ENCODE measurements at places on chromosomes 11 and 22.

- no peak overlapping the region for H3K27ac ChIP-seq
- H3K36me3 ChIP-seq: no peaks in the 10 kb centered on the region
- H3K4me1 ChIP-seq: no peaks in the 10 kb centered on the region
- no peak overlapping the region for H3K4me3 ChIP-seq
- peaks cover 3% of the 10 kb centered on the region for H3K27me3 ChIP-seq
Measured at GRCh38 chr11:129785383-129786111, 30.1 kb upstream of the TMEM45B start.

DNA sequence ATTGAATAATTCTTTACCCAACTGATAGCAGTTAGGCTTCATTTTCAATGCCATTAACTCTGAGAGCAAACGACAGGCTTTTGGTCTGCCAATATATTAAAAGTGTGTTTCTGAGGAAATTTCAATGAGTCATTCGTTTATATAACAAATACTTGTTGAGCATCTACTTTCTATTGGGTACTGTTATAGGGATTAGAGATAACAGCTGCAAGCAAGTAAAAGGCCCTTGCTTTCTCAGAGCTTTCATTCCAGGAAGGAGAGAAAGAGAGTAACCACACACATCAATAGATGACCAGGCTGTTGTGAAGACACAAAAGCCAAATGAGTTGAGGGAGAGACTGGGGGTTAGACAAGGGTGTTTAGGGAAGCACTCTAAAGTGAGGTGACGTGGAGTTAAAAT, 35.7 kb downstream of the CD44 start:
- H3K27me3 ChIP-seq: no peaks in the 10 kb centered on the region
- peak; percentile 36 for DNase-seq
- H3K4me3 ChIP-seq: no peak overlapping the region
- peaks cover 23% of the 10 kb centered on the region for H3K4me1 ChIP-seq
- H3K27ac ChIP-seq: no peak overlapping the region

DNA sequence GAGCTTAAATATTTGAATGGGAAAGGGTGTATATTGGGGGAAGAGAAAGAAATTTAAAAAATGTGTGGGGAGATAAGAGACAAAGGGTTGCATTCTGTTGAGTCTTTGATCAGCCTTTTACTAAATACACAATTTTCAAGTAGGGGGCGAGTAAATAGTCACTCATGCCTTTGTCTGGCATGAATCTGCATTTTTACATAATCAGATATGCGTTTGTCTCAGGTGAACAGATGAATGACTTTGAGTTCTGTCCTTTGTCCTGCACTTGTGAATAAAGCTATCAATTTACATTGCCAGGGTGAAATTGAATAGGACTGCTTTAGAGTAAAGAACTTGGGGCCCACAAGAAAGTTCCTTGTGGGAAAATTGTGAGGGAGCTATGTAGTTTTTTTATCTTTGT, 523.6 kb upstream of the LUZP2 start:
- H3K27ac ChIP-seq: no peak overlapping the region
- H3K4me1 ChIP-seq: no peaks in the 10 kb centered on the region
- no peak for DNase-seq
- H3K27me3 ChIP-seq: no peaks in the 10 kb centered on the region
- no peak overlapping the region for H3K4me3 ChIP-seq

DNA sequence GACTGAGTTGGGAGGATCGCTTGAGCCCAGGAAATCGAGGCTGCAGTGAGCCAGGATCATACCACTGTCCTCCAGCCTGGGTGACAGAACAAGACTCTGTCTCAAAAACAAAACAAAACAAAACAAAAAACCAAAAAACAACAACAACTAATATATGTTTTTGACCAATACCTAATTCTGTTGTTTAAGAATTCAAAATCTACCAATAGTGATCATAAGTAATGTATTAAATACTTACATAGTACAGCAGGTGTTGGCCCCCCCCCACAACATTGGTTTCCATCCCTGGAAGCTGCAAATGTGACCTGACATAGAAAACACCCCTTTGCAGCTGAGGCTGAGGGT, 74.7 kb downstream of the KCNQ1 start:
- H3K27me3 ChIP-seq: no peaks in the 10 kb centered on the region
- H3K27ac ChIP-seq: no peak overlapping the region
- DNase-seq: no peak
- H3K4me1 ChIP-seq: no peaks in the 10 kb centered on the region
- H3K4me3 ChIP-seq: no peak overlapping the region

DNA sequence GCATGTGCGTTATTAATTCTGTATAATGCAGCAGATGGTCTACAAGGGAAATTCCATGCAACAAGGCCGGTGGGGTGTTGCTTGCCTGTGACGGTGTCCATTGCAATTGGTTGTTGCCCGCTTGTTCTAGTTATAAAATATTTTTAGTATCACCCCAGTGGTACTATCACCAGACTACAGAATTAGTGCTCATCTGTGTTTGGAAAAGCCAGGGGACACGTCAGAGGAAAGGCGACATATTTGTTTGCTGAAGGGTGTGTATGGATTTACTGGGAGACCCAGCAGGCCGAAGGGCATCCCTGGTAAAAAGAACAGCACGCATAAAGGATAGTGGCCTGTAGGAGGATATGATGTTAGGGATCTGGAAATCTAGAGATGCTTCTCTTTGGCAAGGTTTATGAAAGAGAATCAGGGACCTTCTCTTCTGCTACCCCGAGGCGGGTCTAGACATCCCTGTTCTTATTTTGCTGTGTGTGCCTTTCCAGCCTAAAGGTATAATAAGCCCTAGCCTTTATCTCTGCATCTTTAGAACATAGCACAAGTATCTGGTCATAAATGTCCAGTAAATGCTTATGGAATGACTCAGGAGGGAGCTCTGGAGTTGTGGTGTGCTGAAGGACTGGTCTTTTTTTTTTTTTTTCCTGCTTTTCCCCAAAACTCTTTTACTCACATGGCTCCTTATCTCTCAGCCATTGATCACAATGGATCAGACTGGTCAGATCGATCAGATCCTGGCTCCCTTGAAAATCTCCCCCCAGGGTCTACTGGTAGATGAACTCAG, 90.9 kb downstream of the LDLRAD3 start:
- H3K27ac ChIP-seq: no peak overlapping the region
- DNase-seq: peak; percentile 17
- no peaks in the 10 kb centered on the region for H3K36me3 ChIP-seq
- no peaks in the 10 kb centered on the region for H3K27me3 ChIP-seq
